ENCODE measurements at places on chromosomes 5 and 9. TPM values are rescaled to one million over a fixed set of nuclear protein-coding genes. Genes with fewer than 3 reads are reported as not detected.

FBXL7 gene
- total RNA-seq = 7.3 TPM

N4BP3 gene
- 0.89 TPM for total RNA-seq

PCDHGA2 gene
- 1.4 TPM for total RNA-seq

PCDHB2 gene
- 0.29 TPM for total RNA-seq

SYNPO gene
- 4.6 TPM for total RNA-seq

CDH18 gene
- total RNA-seq = not detected

COMMD10 gene
- 26.5 TPM for total RNA-seq

GFPT2 gene
- 101 TPM for total RNA-seq

PCDHGC5 gene
- total RNA-seq = 1.2 TPM

SNCB gene
- total RNA-seq = not detected

PCDHGB2 gene
- total RNA-seq = 0.53 TPM

NTRK2 gene
- not detected for total RNA-seq

PTGS1 gene
- total RNA-seq = 9.4 TPM

F2RL2 gene
- 1.8 TPM for total RNA-seq

NSUN2 gene
- 34.3 TPM for total RNA-seq

GDNF gene
- total RNA-seq = not detected

PCDHGB1 gene
- total RNA-seq = 0.35 TPM

NR6A1 gene
- total RNA-seq = under 0.01 TPM

HTR4 gene
- total RNA-seq = not detected

POLR1E gene
- total RNA-seq = 34.2 TPM

TAF11L6 gene
- not detected for total RNA-seq
